ENCODE measurements at places on chromosomes 11 and 22.

DNA sequence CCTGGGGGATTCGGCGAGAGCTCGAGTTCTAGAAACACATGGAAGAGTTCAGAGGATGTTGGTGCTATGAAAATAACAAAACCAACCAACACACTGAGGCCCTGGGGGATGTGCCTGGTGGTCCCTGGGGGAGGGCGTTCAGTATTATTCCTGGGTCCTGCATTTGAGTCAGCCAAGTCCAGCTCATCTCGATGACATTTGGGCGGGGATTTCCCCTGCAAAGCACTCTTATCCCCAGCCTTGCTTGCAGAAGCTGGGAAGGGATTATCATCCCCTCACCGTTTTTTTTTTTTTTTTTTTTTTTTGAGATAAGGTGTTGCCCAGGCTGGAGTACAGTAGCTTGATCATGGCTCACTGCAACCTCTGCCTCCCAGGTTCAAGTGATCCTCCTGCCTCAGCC is 2.1 kb upstream of the SMIM38 start:
- DNase-seq: peak; percentile 30

DNA sequence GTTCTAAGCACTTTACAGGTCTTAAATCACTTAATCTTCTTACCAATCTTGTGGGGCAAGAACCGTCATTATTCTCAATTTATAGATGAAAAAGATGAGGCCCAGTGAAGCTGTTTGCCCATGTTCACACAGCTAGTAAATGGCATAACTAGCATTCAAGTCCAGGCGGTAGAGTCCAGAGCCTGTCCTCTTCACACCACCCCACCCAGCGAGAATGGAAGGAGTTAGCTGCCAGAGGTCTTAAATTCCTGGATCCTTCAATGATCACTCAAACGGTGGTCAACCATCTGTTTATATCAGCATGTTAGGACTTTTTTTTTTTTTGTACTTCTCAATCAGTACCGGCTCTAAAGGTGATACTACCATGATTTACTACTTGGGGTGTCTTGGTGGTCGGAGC is 43.3 kb downstream of the PARVA start:
- DNase-seq: no peak

- DNase-seq: no peak
Measured at GRCh38 chr11:120011836-120012235, 126.1 kb downstream of the TRIM29 start.

DNA sequence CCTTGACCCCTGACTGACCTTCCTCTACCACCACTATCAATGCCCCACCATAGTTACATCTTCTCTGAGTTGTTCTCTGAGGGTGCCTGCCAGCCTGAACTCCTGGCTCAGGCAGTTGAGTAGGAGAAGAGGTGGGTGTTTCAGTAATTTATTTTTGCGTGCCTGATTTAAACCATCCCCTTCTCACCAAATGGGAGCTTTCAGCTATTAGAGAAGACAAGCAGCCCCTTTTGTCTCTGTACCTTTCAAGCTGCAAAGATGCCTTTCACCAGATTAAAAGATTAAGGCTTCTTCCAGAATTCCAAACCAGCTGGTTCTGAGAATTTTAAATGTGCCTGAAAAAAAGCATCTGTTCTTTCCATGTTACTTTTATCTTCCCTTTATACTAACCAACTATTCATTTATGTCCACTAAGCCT is 223.8 kb downstream of the FAM76B start:
- no peak for DNase-seq

DNA sequence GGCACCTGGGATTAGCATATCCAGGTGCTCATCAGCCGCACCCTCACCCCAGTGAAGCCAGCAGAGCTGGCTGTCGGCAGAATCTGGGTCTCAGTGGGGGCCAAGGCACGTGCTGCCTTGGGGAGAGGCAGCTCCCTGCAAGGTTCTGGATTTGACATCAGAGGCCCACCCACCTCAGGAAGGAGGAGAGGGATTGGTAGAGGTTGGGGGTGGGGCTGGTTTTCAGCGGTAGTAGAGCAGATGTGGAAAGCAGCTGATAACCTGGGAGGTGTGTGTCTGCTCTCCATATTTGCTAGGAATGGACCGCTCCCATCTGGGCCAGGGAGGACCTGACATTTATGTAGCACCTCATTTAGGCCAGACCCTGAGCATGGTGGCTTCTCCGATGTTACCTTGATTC is 147.5 kb downstream of the GRIK4 start:
- no peak for DNase-seq

GRCh38 chr11:87236368-87236767 is 198.6 kb downstream of the TMEM135 start:
- DNase-seq: no peak

GRCh38 chr11:122030286-122030685 is 85.7 kb downstream of the BLID start:
- no peak for DNase-seq

DNA sequence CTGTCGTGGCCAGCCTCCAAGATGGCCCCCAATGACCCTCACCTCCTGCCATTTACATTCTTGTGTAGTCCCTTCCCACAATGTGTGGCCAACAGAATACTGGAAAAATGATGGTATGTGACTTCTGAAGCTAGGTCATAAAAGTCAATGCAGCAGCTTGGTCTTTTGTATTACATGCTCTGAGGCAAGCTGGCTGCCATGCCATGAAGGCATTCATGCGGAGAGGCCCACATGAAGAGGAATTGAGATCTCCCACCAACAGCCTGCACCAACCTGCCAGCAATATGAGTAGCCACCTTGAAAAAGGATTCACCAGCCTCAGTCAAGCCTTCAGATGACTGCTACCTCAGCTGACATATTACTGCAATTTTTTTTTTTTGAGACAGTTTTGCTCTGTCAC is 4.6 kb downstream of the MRTFA start:
- DNase-seq: peak; percentile 86

GRCh38 chr22:26541167-26541819 is 29.0 kb upstream of the TFIP11 start:
- DNase-seq: no peak

- DNase-seq: no peak
Measured at GRCh38 chr11:8756201-8756600, 73.6 kb downstream of the RPL27A start.

DNA sequence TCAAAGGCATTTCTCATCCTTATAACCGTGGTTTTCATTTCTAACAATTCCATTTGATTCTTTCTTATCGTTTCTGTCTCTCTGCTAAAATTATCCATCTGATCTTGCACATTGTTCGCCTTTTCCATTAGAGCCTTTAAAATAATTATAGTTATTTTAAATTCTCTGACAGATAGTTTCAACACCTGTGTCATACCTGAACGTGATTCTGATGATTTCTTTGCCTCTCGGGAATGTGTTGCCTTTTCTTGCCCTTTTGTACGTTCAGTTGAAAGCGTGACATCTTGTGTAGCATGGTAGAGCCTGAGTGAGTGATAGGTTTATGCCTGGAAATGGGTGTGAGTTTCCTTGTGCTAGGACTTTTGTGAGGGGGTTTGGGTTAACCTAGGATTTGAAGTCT is 121.5 kb upstream of the NARS2 start:
- no peak for DNase-seq

DNA sequence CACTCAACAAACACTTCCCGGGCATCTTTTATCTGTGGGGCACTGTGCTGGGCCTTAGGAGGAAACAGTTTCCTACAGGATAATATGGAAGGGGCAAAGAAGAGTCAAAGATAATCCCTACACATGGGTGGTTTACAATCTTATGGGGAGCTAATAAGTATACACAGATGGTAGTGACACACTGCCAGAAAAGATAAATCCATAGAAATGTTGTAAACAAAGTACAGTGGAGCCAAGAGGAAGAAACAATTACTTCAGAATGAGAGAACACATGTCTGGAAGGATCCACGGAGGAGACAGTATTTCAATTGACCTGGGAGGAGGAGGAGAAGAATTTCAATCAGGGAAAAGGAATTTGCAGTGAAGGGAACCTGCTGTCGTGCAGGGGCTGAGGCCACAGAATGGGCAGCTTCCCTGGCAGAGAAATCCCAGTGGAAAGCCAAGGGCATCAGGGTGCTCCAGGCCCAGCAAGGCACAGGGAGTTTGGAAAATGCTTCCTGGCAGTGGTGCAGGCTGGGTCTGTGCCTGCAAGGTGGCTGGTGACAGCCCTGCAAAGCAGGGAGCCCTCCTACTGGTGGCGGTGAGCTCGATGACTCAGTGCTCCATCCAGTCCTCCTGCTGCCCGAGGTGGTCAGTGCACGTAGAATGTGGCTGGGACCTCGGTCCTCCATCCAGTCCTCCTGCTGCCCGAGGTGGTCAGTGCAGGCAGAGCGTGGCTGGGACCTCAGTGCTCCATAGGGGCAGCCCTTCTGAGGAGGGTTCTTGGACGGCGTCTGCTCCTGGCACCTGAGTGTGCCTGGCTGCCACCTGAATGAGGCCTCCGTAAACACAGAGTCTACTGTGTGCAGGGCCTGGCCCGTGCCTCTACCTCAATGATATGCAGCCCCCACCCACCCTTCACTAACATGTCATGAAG is 444.3 kb upstream of the B3GAT1 start:
- no peak for DNase-seq

DNA sequence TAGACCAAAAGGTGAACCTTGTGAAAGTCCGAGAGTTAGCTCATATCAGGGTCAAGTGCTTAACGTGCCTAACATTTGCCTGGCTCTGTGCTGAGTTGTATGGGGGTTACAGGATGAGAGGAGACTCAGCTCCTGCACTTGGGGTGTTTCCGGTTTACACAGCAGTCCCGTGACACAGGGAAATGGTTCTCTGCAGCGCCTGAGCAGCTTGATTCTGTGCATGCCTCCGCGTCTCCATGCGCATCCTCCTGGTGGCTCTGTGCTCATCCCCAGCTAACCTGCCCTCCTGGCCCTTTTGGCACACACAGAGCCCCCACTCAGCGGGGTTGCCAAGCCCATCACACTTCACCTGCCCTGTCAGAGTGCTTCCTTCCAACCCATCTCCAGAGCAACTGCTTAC is 238.3 kb upstream of the TBCEL start:
- DNase-seq: no peak

- DNase-seq: no peak
Measured at GRCh38 chr11:128251140-128251539, 336.2 kb downstream of the ETS1 start.

DNA sequence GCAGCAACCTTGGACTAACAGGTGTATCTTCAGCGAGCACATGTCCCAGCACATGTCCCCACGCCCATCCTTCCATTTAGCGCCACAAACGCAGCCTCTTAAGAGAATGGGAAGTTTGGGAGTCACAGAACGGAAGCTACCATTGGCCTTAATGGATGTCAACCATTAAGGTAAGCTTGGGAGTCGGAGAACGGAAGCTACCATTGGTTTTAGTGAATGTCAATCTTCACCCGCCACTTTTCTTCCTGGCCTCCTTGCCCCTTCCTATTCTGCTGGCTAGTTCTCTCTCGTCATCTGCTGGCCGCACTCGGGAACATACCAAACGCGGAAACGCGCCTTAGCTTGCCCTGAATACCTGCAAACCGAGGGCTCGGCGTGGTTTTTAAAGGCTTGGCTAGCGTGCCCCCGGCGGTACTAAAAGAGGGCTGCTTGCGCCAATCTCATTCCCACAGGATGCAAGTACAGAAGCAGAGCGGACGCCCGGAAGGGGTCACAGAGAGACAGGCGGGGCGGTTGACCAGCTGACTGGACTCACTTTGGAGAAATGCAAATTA is 24.3 kb downstream of the GLYATL1 start:
- peak; percentile 87 for DNase-seq

DNA sequence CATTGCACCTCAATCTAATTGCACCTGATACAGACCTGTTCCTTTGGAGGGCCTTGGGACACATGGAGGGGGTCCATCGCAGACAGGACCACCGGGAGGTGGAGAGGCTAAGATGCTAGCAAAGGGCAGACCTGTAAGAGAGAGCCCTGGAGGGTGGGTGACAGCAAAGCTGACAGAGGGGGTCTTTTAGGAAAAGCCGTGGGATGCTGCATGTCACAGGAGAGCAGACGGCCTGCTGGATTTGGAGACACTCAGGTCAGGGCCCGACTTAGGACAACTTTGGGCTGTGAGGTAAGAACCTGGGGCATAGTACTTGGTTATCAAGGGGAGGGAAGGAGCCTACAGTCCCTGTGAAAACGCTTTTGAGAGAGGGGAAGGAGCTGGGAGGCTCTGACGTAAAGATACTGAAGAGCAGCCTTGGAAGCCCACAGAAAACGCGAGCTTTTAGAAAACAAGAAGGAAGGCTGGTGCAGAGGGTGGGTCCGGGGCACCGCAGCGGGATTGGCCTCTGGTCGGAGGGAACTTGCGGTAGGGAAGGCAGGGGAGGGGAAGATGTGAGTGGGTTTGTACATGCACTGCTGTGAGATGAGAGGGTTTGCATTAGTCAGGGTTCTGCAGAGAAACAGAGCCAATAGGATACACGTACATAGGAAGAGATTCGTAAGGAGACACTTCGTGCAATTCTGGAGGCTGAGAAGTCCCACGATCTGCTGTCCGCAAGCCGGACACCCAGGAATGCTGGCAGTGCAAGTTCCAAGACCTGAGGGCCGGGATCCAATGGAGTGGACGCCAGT is 868.5 kb downstream of the TBC1D22A start:
- no peak for DNase-seq

GRCh38 chr11:96074551-96075310 is 150.8 kb upstream of the MTMR2 start:
- peak; percentile 59 for DNase-seq

- DNase-seq: peak; percentile 64
Measured at GRCh38 chr11:36868380-36868779, 270.3 kb upstream of the RAG2 start.

GRCh38 chr22:41576877-41577276 is 12.8 kb downstream of the PMM1 start:
- DNase-seq: peak; percentile 70

GRCh38 chr11:97610854-97611253 is 1221.0 kb downstream of the JRKL start:
- DNase-seq: no peak

DNA sequence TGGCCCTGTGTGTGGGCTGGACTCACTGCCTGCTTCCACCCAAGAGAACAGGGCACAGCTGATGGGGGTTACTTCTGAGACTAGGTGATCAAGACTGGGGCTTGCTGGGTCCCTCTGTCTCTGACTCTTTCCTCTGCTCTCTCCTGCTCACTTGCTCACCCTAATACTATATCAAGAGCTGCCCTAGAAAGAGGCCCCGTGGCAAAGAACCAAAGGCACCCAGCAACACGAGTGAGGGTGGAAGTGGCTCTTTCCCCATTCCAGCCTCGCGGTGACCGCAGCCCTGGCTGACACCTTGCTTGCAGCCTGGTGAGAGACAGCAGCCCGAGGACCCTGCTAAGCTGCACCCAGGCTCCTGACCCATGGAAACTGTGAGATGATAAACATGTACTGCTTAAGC is 20.7 kb upstream of the NFAM1 start:
- DNase-seq: no peak

GRCh38 chr11:87779276-87780067 is 395.8 kb downstream of the RAB38 start:
- DNase-seq: no peak

Data from kidney tubule cell (primary cell).